ENCODE measurements at places on chromosomes 2 and 18.

DNA sequence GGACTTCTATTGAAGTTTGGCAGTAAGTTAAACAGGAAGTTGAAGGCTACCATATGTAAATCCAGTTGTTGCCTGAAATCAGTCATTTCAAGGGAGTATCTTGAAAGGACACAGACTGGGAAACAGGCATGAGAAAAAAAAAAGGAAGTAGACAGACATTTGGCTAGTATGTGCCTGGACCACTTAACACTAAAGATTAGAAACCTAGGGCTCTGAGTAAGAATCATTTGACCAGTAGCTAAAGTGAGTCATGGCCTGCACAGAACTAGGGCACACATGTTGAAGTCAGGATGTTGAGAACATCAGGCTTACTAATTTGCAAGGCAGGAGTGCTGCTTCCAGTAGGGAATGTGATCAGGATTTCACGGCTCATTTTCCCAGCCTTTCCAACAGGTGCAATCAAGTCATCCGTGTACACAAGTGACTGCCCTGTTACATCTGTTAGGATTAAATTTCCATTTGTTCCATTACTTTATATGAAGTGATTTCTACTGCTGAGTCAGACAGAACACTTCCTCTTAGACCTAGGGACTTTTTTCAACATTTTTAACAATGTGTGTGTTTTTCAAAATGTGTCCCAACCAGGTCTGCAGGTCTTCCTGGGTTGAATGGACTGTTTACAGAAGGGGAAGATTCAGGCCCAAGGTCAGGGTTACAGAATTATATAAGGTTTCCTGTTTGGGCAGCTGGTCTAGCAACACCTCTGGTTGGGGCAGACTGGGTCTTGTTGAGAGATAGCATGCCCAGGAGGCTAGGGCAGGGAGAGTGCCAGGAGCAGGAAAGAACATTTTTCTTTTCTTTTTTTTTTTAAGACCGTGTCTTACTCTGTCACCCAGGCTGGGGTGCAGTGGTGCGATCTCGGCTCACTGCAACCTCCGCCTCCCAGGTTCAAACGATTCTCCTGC is 145.6 kb downstream of the TGIF1 start:
- DNase-seq = peak; percentile 43

DNA sequence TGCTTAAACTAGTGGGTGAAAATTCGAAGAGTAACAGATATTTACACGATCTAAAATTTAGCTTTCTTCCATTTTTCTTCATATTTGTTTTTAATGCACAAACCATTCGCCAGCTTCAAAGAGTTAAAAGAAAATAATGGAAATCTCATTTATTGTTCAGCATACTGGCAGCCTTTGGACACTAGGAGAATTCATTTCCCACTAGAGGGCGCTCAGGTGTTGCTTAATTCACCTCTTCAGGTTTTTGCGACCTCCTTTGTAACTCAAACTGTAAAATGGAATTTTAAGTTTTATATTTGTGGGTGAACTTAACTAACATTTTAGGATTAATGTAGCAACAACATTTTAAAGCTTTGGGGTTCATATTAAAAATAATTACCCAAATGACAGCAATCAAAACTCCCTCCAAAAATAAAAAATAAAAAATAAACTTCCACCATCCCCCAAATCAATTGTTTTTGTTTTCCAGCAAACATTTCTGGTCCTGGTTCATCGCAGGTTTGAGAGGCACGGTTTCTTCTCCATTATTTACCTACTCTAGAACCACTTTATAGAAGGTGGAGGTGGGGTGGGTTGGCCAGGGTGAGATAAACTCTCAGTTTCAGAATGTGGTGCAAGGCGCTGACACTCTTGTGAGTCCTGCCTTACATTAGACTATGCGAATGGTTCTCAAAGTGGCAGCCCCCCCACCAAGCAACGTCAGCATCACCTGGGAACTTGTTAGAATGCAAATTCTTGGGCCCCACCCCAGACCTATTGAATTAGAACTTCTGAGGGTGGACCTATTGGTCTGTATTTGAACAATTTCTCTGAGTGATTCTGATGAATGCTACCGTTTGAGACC is 24.7 kb upstream of the PNPT1 start:
- DNase-seq = peak; percentile 47

DNA sequence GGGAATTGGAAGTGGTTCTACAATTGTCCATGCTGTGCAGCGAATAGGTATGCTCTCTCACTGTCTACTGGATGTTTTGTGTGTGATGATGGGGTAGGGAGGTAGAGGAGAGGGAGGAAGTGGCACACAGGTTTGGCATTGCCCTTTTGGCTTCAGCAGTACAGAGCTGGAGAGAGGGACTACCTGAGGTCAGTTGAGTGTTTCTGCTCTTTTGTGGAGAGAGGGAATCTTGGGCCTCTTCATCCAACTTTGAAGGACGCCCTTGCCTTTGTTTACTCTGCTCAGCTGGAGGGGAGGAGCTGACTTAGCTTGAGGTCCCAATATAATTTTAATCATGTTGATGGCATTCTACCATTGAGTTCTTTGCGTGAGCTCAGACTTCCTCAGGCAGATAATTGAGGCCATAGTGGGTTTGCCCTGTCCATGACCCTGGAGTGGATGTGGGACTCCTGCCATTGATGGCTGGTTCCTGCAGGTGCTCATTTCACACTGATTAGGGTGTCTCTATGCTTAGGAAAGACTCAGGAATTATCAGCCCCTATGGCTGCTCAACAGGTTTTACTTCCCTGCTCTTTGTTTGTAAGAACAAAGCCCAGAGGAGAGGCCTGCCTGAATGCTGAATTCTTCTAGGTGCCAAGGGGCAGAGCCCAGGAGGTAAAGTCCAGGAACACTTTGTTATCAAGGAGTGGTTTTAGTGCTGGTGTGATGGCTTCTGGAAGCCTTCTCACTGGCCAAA is 7.2 kb downstream of the RPIA start:
- DNase-seq = no peak

- no peak for DNase-seq
Measured at GRCh38 chr2:103169861-103170260, 408.0 kb downstream of the TMEM182 start.

DNA sequence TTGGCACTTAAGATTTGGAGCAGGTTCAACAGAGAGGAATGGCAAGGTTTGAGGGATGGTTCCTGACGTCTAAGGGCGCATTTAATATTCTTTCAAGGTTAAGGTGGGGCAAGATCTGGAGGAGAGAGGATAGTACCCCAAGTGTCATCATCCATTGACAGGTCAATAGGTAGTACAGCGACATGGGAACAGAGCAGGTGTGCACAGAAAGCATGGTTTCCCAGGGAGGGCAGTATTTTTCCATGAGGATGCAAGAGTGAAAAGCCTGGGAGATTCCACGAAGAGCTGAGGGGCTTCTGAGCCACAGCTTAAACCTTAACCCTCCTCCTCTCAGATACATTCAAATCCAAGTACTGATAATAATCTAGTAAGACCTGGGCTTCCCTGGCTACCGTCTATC is 9.1 kb downstream of the HES6 start:
- no peak for DNase-seq

- no peak for DNase-seq
Measured at GRCh38 chr2:8412586-8412985, 269.3 kb upstream of the ID2 start.

DNA sequence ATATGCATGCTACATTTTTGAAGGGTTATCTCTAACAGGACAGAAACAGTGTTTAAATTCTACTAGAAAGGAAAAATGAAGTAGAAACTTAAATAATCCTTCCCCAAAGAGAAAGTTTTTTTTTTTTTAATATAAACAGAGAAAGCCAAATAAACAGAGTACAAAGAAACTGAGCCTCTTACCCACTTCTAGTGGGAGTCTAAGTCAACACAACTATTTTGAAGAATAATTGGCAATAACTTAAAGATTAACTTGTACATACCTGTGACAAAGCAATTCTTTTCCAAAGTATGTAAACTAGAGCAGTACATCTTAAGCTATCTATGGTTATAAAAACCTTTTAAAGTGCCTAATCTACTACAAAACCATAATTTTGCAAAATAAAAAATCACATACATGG is 224.7 kb downstream of the KCNH7 start:
- no peak for DNase-seq

DNA sequence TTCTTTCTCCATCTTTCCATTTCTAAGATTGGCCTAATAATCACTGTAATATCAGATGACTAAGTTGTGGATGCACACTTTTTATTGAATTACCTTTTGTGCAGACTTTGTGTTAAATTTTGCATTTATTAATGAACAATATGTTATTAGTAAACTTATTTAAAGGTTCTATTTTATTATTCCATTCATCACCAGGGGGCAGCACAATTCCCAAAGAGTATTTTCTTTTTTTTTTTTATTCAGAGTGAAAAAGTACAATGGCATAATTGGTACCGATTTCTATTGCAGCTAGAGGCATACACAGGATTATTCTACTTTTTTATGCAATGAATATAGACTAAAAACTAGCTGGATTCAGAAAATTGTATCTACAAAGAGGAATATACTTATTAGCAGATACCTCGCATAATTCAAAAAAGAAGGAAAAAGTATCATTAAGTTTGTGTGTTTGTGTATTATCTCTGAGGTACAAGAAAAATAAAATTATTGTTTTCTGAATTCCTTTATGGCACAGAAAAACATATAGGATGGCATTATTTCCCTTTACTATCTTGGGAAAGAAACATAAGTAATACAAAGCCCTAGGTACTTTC is 390.6 kb downstream of the ERBB4 start:
- DNase-seq = no peak

DNA sequence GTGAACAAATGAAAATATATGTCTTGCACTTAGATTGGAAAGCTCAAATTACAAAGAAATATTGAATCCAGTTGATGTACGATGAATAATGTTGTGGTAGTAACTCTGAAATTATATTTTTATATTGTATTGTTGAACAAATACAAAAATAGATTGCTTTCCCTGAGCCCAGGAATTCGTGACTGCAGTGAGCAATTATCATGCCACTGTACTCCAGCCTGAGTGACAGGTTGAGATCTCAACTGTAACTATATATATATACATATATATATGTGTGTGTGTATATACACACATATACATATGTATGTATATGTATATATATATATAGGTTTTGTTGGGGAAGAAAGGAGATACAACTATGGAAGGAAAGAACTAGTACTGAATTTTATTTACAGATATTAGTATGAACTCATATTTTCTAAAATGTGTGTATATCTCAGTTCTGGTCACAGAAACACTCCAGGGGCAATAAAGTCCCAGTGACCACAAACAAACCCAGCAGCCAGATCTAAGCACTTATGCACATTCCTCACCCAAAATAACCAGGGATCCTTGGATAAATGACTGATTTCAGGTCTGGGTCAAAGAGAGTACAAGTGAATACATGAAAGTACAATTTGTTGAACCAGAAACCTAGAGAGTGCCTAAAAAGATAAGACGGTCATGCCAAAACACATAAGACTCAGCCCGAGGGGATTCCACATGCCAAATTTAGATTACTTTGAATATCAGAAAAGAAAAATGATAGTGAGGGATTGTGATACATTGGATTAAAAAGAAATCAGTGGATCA is 146.3 kb downstream of the TMX3 start:
- DNase-seq = no peak

DNA sequence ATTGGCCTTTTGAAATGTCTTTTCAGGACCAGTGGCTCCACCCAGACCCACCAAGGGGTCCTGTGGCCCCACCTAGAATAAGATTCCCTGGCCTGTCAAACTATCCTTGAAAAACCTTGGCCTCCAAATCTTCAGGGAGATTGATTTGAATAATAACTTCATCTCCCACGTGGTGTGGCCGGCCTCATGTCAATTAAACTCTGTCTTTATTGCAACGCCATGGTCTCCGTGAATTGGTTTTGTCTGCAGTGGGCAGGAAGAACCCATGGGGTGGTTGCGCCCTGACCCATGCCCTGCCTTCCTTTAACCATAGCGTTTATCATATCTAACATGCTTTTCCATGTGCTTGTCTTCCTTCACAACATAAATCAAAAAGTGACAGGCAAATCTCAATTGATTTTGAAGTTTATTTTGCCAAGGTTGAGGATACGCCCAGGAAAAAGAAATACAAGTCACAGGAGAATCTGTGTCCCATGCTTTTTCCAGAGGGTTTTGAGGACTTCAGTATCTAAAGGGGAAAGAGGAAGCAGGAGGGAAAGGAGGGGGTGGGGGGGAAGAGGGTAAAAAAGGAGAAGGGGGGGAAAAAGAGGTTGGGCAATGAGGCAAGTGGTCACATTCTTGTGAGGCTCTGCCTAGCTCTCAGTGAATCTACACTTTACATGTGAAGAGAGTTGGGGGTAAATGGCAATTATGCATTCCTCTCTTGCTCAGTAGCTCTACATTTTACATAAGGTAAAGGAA is 66.5 kb upstream of the CABLES1 start:
- DNase-seq = no peak

DNA sequence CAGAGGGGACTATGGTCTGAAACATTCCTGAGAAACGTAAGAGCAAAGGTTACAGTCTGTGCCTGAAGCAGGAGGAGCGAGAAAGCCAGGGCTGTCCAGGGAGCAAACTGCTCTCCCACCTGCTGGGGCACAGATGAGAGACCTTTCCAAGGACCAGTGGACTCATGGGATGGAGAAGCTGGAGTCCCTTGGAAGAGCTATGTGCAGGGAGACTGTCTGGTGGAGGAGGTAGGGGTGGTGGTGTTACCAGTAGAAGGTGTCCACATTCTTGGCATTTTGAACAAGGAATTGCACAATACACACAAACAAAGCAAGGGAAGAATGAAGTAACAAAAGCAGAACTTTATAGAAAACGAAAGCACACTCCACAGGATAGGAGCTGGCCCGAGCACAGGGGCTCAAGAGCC is 97.9 kb upstream of the CYRIA start:
- DNase-seq = no peak

- DNase-seq = no peak
Measured at GRCh38 chr2:120044336-120044735, 31.5 kb downstream of the EPB41L5 start.

DNA sequence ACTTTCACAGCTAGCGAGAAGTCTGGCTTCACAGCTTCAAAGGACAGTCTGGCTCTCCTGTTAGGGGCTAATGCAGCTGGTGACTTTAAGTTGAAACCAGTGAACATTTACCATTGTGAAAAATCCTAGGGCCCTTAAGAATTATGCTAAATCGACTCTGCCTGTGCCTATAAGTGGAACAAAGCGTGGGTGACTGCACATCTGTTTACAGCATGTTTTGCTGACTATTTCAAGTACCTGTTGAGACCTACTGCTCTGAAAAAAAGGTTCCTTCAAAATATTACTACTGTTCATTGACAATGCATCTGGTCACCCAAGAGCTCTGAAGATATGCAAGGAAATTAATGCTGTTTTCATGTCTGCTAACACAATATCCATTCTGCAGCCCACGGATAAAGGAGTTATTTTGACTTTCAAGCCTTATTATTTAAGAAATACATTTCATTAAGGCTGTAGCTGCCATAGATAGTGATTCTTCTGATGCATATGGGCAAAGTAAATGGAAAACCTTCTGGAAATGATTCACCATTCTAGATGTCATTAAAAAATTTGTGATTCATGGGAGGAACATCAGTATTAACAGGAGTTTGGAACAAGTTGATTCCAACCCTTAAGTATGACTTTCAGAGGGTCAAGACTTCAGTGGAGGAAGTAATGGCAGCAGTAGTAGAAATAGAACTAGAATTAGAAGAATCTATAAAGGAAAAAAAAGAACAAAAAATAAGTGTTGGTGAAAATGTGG is 48.9 kb downstream of the POLR1A start:
- DNase-seq = no peak

- no peak for DNase-seq
Measured at GRCh38 chr18:7927119-7927518, 360.0 kb downstream of the PTPRM start.

GRCh38 chr2:134792186-134792585 is 46.2 kb upstream of the ACMSD start:
- no peak for DNase-seq

GRCh38 chr2:204984518-204984917 is 439.2 kb downstream of the PARD3B start:
- no peak for DNase-seq

Measured in CD4-positive, alpha-beta T cell treated with Interleukin-6 for 4 hours (primary cell).